NCI-H345 (cell line): ENCODE measurements at places on chromosomes 13 and 19.

GRCh38 chr13:36673352-36673751 is 468 bp upstream of the SERTM1 start:
- DNase-seq: no peak

GRCh38 chr13:29961036-29961670 is 110.7 kb upstream of the UBL3 start:
- no peak for DNase-seq

DNA sequence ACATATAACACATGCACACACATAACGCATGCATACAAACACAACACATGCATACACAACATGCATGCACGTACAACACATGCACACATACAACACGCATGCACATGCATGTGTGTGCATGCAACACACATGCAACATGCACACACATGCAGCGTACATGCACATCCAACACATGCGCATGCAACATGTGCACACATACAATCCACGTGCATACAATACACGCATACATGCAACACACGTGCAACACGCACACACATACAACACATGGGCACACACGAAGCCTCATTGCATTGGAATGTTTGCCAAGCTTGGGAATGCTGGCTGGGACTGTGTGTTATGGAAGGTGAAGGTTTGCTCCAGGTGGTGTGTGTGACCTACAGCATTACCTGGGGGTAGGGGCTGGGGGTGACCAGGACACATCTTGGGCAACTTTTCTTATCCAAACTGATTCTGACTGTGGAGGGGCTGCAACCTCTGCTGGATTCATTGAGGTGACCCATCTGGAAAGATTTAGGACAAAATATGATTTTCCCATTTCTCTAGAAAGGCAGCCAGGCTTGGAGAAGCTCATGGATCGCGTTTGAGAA is 58.9 kb downstream of the SPACA7 start:
- DNase-seq: no peak

DNA sequence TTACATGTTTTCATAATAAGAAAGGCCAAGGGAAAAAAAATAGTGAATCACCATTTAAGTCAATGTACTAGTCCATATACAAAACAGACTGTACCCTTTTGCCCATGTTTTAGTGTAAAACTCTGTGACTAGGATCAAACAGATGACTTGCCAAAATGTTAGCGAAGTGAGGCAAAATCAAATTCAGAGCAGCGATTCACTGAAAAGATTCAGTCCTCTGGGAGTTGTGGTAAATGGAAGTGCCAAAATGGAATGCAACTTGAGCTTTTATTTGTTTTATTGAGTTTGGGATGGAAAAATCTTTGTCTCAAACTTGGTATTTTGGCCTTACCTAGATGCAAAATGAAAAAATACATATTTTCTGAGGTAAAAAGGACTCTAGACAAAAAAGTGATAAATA is 9.1 kb downstream of the CDADC1 start:
- no peak for DNase-seq

DNA sequence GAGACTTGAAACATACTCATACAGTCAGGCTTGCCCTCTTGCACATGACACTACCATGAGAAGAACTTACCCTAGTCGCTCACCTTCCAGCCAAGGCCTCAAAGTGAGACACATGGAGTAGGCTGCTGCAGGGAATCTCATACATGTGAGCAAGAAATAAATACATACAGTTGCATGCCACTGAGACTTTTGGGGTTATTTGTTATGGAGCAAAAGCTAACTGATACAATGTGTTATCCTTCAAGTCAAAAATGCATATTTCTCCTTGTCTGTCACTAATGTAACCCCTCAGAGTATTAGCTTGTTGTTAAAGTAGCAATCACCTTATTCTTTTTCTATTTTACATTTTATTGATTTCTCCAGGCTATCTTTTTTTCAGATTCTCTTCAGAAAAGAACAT is 58.1 kb downstream of the FOXO1 start:
- DNase-seq: no peak

- no peak for DNase-seq
Observed at GRCh38 chr13:40304391-40304790, 362.1 kb downstream of the FOXO1 start.

- DNase-seq: no peak
Observed at GRCh38 chr19:43380771-43381386, 27.4 kb downstream of the CD177 start.

- DNase-seq: no peak
Observed at GRCh38 chr13:64553411-64554129, 2676.6 kb downstream of the PCDH9 start.

DNA sequence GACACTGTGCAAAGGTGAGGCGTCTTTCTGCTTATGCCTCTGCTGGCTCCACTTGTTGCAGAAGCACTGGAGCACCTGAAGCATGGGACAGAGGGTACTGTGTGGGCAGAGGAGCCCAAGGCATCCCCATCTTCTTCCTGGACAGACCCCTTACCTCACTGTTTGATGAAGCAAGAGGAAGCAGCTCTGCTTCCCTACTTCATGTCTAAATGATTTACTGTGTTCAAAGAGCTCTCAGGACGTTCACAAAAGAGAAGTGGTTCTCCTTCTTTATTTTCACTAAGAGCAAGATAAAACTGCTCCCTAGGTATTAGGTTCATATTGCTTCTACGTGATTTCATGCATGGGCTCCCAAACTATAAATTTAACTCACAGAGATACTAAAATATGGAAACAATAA is 1635.4 kb upstream of the SLC10A2 start:
- peak; percentile 16 for DNase-seq

GRCh38 chr13:44769686-44770085 is 193.6 kb upstream of the TSC22D1 start:
- DNase-seq: no peak

DNA sequence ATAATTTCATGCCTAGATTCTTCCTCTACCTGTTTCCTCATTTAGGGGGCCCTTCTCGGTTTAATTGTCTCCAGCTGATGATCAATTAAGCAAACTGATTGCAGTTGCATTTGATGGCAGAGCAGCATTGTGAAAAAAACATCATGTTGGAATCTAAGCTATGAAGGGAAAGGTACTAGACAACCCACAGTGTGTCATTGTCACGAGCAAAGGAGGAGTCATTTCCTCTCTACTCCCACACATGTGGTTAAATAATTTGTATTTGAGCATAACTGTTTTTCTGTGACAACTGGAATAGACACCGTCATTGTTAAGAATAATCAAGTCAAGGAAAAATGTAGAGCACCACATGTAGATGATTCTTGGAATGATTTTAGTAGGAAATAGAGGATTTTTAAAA is 240.3 kb downstream of the DCT start:
- DNase-seq: no peak

GRCh38 chr13:48492470-48493065 is 40.3 kb downstream of the RCBTB2 start:
- DNase-seq: no peak

GRCh38 chr13:43270130-43270830 is 246.9 kb downstream of the DNAJC15 start:
- DNase-seq: no peak

DNA sequence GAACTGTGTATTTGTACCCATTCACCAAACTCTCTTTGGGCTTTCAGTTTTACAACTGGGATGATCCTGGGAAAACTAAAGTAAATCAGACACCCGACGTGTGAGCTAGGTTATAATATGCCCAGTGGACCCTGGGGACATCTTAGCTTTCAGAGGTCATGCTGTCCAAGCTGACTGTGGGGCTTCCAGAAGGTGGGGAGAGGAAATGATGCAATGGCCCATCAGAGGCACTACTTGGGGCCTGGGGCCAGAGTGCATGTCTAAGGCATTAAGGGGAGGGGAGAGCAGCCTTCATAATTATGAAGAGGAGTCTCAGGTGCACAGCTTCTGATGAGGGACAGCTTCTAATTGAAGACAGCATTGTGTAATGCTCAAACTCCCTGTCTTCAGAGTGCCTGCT is 30.9 kb downstream of the ALOX5AP start:
- no peak for DNase-seq

- DNase-seq: no peak
Observed at GRCh38 chr13:105144020-105144419, 1391.4 kb downstream of the EFNB2 start.

DNA sequence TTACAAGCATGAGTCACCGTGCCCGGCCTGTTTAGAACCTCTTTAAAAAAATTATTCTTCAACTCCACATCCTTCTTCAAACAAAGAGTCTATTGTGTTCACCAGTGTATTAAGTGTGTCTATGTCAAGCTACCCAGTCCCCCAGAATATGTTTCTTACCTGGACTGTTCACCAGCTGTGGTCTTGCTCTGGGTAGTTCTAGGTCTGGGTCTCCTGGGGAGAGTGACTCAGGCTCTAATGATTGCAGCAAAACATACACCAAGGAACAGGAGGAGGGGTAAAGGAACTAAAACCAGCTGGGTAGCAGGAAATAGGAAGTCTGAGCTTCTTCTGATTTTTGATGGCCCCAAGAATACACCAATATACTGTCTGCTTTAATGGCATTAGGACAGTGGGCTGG is at the start of gene FPR1:
FPR1 (minus strand) TSS at position 224 of the 400 bp plus-strand sequence. CDS start 4,884 bp downstream, outside the sequence.
- no peak for DNase-seq

DNA sequence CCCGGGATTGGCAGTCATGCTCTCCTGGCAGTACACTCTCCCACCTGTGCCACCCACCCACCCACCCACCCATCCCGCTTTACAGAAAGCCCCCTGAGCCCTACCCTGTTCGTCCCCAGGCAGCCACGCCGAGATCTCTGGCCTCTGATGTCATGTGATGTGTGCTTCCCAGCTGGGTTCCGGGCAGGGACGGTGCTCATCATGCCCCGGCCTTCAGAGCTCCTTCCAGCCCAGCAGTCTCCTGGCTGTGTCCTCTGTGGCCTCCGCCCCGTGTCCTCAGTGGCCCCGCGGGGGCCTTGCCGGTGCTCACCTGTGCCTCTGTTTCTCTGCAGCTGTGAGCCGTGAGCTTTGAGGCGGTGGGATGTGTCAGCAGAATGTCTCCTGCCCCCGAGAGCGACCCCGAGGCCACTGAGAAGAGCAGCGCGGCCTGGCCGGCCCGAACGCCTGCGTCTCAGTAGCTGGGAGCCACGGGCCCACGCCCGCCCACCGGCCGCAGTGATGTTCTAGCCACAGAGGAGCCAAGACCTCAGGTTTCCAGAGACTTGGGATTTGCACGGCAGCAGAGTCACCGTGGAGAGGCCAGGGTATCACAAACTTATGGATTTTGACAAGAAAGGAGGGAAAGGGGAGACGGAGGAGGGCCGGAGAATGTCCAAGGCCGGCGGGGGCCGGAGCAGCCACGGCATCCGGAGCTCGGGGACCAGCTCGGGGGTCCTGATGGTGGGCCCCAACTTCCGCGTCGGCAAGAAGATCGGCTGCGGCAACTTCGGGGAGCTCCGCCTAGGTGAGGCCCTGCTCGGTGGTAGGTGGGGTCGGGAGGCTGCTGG is 28.4 kb downstream of the CSNK1G2 start:
- DNase-seq: no peak

DNA sequence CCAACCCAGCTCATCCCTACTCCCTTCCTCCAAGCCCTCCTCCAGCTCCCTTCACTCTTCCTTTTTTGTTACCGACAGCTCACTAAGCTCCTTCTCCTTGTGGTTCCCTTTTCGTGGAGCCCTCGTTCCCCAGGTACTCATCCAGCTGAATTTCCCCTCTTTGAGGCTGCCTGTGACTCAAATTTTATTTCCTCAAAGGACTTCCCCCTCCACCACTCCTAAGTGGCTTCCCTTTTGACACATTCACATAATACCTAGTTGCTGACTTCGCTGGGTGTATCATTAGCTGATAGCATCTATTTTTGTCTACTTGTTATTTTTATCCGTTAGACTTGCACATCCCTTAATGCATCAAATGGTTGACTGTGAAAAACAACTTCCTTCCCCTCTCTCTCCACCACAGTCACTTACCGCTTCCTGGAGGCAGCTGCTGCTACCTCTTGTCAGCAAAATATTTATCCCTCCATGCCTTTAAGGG is 14.5 kb downstream of the FFAR2 start:
- no peak for DNase-seq

- no peak for DNase-seq
Observed at GRCh38 chr13:18992791-18993190, 188.8 kb downstream of the TUBA3C start.

- DNase-seq: peak; percentile 87
Observed at GRCh38 chr13:33870046-33870668, 52.2 kb downstream of the RFC3 start.

DNA sequence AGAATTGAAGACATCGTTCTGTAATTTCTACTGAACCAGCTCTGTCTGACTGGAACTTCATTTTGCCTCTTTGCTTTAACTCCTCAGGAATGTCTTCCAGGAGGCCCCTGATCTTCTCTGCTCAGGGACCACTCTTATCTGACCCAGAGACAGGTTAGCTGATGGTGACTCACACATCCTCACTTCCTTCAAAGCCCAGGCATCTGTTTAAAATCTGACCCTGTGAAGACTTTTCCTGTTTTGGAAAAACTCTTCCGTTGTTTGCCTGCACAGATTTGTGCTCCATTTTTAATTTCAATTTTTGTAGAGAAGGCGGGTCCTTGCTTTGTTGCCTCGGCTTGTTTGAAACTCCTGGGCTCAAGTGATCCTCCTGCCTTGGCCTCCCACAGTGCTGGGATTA is 1.6 kb downstream of the ARL11 start:
- DNase-seq: no peak

DNA sequence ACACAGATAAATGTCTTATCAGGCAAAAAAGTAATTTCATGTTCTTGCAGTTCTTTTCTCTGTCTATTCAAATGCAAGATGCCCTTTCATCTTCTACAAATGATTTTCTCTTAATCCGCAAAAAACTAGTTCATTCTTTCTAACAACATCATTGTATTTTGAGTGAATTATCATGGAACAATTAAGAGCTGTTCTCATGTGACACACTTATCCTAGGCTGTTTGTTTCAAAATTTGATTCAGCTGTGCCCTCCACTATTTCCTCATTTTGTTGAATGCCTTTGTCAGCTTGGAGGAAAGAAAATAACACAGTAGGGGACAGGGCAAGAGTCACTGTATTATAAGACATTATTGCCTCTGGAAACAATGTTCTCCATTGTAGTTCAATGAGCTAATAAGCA is 396.9 kb downstream of the KCTD12 start:
- DNase-seq: no peak

DNA sequence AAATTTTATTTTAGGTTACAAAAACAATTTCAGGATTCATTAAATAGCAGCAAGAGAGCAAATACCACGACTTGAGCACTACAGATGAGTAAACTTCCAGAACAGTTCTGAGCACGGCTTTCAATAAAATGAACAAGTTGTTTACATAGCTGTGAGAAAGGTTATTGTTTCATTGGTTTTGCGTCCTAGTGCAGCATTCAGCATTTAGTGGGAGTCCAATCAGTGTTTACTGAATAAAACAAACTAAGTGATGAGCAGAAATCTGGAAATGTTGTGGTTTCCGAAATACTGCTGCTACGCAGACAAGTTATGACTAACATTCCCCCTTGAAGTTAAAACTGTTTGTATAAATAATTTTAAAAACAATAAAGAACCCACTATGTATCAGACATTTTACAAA is 251.5 kb upstream of the STARD13 start:
- DNase-seq: no peak
